ENCODE measurements at places on chromosomes 16 and 17. TPM values are rescaled to one million over a fixed set of nuclear protein-coding genes. Genes with fewer than 3 reads are reported as not detected.
A peak's percentile ranks its signal among the peaks of the same experiment; 100 is the strongest.

The TMC5 gene
- polyA plus RNA-seq: under 0.01 TPM

The GPR142 gene
- polyA plus RNA-seq: not detected

The CCL5 gene
- 1.5 TPM for polyA plus RNA-seq

The CHTF18 gene
- polyA plus RNA-seq: 6.0 TPM

- DNase-seq: no peak
Observed at GRCh38 chr17:10471858-10472257, 2.5 kb upstream of the MYH4 start.

GRCh38 chr17:27526604-27527002 is 70.4 kb downstream of the KSR1 start:
- DNase-seq: no peak

DNA sequence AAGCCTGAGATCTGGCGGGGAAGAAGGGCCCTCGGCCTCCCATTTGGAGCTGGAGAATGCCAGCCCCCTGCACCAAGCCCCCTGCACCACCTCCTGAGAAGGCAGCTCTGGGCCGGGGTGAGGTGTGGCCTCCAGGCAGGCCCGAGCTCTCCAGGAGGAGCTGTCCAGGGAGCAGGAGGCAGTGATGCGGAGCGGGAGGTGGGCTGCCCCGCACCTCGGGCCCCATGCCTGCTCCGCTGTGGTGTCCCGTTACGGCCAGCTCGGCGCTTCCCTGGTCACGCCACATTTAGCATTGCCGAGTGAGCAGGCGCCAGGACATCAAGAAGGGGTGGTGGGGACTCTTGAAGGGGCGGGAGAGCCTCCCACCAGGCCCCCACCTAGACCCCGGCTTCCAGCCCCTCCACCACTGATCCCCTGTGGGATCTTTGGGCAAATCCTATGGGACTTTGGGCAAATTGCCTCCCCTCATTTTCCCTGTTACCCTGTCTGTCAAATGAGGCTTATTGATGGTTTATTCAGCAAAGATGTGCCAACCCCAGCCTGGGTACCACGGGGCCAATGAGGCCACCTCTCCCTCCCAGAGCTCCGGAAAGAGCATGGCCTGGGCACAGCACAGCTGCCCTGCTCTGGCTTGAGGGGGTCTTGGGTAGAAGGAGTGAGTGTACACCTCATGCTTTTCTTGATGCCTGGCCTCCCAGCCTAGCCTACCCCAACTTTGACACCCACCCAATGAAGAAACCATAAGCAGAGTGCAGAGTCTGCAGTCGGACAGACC is 15.3 kb downstream of the FOXN1 start:
- no peak for DNase-seq

- DNase-seq: no peak
Observed at GRCh38 chr17:72730077-72730476, 362.4 kb downstream of the SLC39A11 start.

DNA sequence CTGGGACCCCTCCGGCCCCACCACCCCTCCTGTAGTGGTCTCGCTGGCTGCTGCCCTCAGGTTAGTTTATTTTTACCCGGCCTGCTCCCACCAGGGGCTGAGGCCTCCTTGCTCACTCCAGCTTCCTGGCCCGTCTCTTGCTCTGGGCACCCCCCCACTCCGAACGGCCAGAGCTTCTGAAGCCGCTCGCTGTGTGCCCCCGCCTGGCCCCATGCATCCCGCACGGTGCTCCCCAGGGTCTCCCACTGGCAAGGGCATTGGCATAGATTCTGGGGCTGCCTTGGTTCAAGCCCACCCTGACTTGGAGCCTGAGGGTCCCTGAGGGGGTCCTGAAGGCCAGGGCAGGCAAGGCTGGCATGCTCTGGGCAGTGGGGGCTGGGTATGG is 186.4 kb downstream of the SEC14L1 start:
- DNase-seq: no peak

- peak; percentile 43 for DNase-seq
Observed at GRCh38 chr17:78576389-78577112, 645 bp downstream of the DNAH17 start.

DNA sequence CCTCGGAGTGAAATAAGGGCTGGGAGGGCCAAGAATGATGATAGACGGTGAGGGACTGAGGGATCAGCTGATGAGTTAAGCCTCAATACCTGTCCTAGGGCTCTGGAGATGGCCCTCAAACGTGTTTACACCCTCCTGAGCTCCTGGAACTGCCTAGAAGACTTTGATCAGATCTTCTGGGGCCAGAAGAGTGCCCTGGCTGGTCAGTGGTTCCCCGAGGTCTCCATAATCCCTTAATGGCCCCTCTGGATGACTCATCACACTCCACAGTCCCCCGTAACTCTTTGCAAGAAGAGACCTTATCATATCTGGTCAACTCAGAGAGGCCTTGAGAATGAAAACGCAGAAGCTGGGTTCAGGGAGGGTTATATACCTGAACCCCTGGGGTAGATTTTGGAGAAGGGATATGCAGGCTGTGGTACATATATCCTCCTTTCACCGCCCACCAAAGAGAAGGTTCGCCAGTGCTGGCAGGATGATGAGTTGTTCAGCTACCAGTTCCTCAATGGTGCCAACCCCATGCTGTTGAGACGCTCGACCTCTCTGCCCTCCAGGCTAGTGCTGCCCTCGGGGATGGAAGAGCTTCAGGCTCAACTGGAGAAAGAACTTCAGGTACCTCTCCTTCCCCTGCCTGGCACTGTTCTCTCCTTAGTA is 3.1 kb downstream of the ALOX12 start:
- no peak for DNase-seq

GRCh38 chr16:29014561-29015069 is 29.8 kb downstream of the LAT start:
- DNase-seq: no peak
